Stimulated activated CD8-positive, alpha-beta memory T cell treated with anti-CD3 and anti-CD28 coated beads, Interleukin-12 subunit alpha, Interleukin-12 subunit beta, amount 100 ng/mL, for 4 hours (primary cell): ENCODE measurements at places on chromosomes 1 and 21.

GRCh38 chr1:7857985-7858384, 5.1 kb upstream of the UTS2 start:
- no peak for DNase-seq

GRCh38 chr1:21287905-21288514, 2.3 kb downstream of the ECE1 start:
- DNase-seq = no peak

GRCh38 chr1:96492236-96492635, 229.3 kb upstream of the PTBP2 start:
- DNase-seq = no peak

GRCh38 chr21:37338671-37339551, 27.7 kb upstream of the DYRK1A start:
- no peak for DNase-seq
